ENCODE measurements at places on chromosomes 1 and 21.

GRCh38 chr1:180428782-180429695, 73.3 kb downstream of the ACBD6 start:
- DNase-seq: no peak

- DNase-seq: no peak
Observed at GRCh38 chr1:56433056-56433577, 146.2 kb downstream of the PLPP3 start.

- DNase-seq: no peak
Observed at GRCh38 chr1:43597721-43598120, 52.2 kb upstream of the KDM4A start.

- peak; percentile 76 for DNase-seq
Observed at GRCh38 chr1:206479183-206480125, 9.2 kb downstream of the IKBKE start.

DNA sequence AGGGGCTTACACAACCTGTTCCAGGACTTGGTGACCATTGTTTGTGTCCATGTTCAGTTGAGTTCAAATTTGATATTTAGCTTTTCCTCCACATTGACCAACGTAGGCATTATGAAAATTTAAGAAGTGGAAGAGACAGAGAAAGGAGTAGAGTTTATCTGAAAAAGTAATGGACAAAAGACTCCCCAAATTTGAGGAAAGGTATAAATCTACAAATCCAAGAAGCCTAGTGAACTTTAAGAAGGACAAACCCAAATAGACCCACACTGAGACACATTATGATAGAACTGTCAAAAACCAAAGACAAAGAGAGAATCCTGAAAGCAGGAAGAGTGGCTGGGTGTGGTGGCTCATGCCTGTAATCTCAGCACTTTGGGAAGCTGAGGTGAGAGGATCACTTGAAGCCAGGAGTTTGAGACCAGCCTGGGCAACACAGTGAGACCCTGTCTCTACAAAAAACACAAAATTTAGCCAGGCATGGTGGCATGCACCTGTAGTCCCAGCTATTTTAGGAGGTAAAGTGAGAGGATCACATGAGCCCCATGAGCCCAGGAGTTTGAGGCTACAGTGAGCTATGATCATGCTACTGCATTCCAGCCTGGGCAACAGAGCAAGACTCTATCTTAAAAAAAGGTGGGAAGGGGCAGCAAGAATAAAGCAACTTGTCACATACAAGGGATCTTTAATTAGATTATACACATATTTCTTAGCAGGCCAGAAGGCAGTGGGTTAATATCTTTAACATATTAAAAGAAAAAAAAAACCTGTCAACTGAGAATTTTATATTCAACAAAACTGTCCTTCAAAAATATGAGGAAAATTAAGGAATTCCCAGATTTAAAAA, 41.0 kb upstream of the ERO1B start:
- DNase-seq: no peak

- DNase-seq: no peak
Observed at GRCh38 chr1:67605209-67605780, 79.7 kb upstream of the GADD45A start.

DNA sequence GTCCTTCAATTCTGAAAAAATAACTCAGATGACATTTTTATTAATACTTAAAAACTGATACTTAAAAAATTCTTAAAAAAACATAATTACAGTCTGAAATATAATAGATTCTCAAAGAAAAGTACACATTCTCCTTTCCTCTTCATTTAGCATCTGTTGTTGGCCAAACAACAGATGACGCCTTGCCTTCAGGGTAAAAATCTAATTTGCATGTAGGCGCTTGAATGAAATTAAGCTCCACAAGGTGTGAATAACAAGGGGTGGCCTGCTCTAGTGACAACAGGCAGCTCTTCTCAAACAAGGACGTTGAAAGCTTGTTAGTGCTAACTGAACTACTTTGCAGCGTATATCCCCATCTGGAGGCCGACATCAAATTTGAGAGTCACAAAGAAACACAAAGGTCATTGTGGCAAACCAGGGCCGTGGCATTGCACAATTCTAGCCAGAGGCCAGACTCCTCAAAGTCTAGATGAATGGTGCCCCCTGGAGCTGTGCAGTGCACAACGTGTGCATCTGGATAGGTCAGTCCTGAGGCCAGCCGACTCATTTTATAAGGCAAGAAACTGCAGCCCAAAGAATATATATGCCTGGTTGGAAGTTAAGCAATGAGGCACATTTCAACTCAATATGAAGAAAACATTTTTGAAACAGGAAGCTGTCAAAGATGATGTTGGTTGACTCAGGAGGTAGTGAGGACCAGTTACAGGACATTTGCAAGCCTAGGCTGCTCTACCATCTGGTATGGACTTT, 459.2 kb upstream of the RUNX1 start:
- peak; percentile 39 for DNase-seq

DNA sequence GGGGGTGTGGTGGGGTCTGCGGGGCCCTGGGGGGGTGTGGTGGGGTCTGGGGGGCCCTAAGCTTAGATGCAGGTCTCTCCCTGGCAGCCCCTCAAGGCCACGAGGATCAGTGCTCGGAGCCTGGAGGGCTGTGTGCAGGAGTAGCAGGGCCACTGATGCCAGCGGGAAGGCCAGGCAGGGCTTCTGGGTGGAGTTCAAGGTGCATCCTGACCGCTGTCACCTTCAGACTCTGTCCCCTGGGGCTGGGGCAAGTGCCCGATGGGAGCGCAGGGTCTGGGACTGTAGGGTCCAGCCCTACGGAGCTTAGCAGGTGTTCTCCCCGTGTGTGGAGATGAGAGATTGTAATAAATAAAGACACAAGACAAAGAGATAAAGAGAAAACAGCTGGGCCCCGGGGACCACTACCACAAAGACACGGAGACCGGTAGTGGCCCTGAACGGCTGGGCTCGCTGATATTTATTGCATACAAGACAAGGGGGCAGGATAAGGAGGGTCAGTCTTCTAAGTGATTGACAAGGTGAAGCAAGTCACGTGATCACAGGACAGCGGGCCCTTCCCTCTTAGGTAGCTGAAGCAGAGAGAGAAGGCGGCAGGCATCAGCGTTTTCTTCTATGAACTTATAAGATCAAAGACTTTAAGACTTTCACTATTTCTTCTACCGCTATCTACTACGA, 8.7 kb downstream of the RNF223 start:
- DNase-seq: no peak

GRCh38 chr1:205710201-205711062, 30.1 kb upstream of the SLC45A3 start:
- no peak for DNase-seq

- DNase-seq: no peak
Observed at GRCh38 chr1:7252411-7253117, 467.3 kb downstream of the CAMTA1 start.

DNA sequence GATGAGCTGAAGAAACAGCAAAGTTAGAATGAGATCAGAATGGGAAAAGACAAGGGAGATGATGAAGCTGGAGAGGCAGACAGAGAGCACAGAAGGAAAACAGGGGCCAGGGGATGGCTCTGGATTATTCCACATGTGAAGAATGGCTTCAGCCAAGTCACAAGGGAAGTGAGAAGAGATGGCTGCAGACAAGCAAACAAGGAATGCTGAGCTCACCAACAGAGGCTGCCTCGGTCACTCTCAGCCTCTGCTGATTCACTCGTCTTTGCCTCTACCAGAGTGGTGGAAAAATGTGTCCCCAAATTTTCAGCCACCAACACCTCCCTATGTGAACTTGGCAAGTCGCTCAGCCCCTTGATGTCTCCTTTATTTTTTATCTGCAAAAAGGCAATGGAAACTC, 46.7 kb downstream of the TRABD2B start:
- DNase-seq: no peak

DNA sequence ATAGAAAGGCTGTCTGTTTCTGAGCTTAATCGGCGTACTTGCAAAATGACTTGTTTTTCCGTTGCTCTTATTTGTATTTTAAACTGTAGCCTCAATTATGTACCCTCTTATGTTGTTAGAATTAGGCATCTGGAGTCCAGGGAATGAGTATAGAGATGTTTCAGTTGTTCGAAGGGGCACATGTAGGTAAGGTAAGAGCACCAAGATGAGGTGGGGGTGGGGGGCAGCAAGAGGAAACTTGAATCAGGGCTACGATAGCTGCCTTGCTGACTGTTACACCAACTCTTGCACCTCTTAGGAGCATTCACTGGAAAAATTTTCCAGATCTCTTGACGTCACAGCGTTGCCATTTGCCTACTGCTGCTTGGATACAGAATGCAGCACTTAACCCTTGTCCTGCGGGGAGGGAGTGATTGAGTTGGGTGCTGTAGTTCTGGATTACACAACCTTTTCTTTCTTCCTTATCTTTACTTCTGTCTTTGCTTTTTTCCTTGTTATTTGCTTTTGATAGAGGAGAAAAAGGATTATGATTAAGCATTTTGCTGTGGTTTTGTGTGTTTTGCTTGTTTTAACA, 3.2 kb downstream of the ATP1B1 start:
- DNase-seq: peak; percentile 57

GRCh38 chr1:201348211-201348566, 29.3 kb downstream of the TNNT2 start:
- no peak for DNase-seq

Measured in right hindlimb (tissue), 1 donor.